ENCODE measurements at places on chromosomes 7 and 10.

- DNase-seq, result no peak
Observed at GRCh38 chr7:15305002-15305600, 256.7 kb downstream of the AGMO start.

GRCh38 chr7:156650042-156650441 is 9.5 kb downstream of the RNF32 start:
- DNase-seq, result no peak

DNA sequence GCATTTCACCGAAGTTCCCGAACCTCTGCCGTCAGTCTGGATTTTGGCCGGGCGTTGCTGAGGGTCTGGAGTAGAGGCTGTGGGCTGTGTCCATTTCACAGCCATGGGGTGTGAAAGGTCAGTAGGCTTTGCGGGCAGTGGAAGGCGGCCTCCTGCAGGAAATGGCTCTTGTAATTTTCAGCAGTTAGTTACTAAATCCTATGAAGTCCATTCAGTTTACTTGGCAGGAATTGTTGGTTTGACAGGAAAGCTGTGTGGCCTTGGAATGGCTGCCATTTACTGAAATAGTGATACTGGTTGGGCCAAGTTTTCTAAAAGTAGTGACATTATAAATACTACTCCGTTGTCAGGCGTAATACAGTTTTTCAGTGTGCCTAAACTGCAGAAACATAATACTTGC is 303.7 kb downstream of the CCDC3 start:
- DNase-seq, result no peak

DNA sequence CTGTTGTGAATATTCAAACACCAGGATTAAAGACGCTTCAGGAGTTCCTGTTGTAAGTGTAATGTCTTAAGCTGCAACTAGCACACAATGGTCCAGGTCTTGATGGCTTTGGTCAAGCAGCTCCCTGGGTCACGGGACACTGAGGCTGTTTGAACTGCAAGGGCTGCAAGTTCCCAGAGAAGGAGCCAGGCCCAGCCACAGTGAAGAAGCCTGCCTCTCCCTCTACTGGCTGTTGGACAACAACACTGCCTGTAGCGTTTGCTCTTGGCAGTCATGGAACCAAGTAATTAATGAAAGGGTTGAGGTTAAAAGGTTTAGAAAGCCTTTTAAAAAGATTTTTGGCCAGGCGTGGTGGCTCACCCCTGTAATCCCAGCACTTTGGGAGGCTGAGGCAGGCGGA is 31.9 kb upstream of the GUSB start:
- peak; percentile 18 for DNase-seq

DNA sequence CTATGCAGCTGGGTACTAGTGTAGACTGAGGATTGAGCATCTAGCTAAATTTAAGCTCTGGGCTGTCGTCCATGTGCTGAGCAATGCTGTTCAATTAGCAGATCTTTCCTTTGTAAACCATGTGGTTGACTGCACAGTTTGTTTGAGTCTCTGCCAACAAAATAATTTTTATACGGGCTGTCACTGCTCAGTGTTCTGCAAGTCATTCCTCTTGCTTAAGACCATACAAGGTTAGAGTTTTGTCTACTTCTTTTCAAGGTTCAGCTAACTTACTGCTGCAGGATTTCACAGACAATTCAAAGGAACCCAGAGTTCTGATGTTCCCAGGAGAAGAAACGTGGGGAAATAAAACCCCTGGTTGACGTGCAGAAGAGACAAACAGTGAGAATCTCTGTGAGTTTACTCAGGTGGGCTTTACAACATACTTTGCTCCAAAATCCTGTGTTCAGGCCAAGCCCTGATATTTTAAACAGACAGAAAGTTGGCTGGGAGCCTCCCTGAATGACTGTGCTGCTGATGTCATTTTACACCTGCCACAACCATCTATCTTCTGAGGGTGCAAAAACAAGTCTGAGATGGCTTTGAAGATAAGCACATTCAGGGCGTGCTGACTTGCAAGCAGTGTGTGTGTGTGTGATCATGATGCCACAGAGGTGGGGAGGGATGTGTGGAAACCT is 177.1 kb upstream of the SVIL start:
- peak; percentile 95 for DNase-seq
